ENCODE measurements at places on chromosomes 3 and 15. TPM values are rescaled to one million over a fixed set of nuclear protein-coding genes. Genes with fewer than 3 reads are reported as not detected.

- no peak for DNase-seq
These were observed 37.8 kb downstream of the EIF3J start for GRCh38 chr15:44574734-44575133.

- no peak for DNase-seq
These were observed 198.5 kb downstream of the RSRC1 start for GRCh38 chr3:158308236-158308928.

GRCh38 chr3:22377421-22377820 lies 626.4 kb upstream of the ZNF385D start:
- DNase-seq: no peak

GRCh38 chr3:102810937-102811336 lies 376.1 kb downstream of the ZPLD1 start:
- no peak for DNase-seq

Gene CHRNA3
- 1.4 TPM for polyA plus RNA-seq

Gene P2RY13
- 2.7 TPM for polyA plus RNA-seq

Measured in left renal pelvis (tissue), 4 donors.